ENCODE measurements at places on chromosomes 7 and 10.

- DNase-seq = no peak
Observed at GRCh38 chr7:15199482-15199881, 296.9 kb upstream of the DGKB start.

GRCh38 chr7:70676243-70676642 lies 455.7 kb upstream of the GALNT17 start:
- no peak for DNase-seq

DNA sequence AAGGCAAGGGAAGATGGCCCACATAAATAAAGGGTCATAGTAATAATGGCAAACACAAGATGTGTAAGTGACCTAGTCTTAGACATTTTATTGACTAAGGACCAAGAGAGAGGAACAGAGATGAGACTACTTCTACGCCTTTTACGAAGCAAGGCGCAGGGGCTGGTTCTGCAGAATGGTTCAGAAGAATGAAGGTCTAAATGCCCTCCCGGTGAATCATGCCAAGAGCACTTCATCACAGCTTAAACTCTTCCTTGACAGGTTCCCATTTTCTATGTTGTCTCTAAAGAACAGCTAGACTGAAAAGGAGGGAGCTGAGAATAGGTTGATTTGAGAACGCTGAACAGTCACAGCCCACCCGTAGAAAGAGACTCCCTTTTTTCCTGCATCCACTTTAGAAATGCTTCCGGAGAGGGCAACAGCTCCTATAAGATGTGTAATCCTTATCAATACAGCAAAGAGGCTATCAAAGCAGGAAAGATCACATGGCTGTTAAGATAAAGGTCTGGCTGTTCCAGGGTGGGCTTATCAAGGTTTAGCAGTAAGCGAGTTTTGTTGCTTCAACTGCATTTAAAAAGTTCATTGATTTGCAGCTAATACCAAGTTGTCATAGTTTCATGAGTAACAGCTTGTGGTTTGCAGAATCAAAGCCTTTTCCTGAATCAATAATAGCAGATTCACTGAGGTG lies 93.4 kb upstream of the AUTS2 start:
- DNase-seq = no peak

- no peak for DNase-seq
Observed at GRCh38 chr7:76185187-76185896, 16.4 kb upstream of the SRRM3 start.

- DNase-seq = no peak
Observed at GRCh38 chr10:85847085-85847484, 519.5 kb downstream of the GRID1 start.

GRCh38 chr10:23359692-23360380 lies 15.2 kb upstream of the C10orf67 start:
- DNase-seq = no peak

DNA sequence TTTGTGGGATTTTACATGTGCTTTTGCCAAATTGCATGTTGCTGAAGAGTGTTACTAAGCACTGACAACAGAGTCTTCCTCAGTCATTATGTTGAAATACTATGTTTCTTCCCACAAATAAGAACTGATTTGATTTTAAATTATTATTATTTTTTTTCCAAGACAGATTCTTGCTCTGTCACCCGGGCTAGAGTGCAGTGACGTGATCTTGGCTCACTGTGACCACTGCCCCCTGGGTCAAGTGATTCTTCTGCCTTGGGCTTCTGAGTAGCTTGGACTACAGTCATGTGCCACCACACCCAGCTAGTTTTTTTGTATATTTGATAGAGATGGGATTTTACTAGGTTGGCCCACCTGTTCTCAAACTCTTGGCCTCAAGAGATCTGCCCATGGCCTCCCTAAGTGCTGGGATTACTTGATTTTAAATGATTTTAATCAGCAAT lies 42.3 kb downstream of the MINPP1 start:
- no peak for DNase-seq

- no peak for DNase-seq
Observed at GRCh38 chr7:8906396-8907075, 473.1 kb downstream of the NXPH1 start.

DNA sequence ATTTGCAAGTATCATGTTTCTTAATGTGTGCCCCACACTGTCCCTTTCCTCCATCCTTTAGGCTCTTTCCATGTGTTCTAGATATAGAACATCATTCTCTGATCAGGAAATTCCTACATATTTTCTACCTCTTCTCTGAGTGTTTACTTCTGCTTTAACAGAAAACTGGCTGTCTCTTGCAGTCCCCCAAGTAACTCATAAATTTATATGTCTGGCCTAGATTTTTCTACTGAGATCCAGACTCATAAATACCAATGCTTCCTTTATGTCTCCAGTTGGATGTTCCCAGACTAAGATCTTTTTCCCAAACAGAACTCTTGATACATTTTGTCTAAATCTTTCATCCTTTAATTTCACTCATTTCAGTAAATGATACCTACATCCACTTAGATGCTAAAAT lies 181.8 kb downstream of the CDK14 start:
- no peak for DNase-seq

GRCh38 chr7:81659697-81660395 lies 110.0 kb downstream of the HGF start:
- DNase-seq = no peak

DNA sequence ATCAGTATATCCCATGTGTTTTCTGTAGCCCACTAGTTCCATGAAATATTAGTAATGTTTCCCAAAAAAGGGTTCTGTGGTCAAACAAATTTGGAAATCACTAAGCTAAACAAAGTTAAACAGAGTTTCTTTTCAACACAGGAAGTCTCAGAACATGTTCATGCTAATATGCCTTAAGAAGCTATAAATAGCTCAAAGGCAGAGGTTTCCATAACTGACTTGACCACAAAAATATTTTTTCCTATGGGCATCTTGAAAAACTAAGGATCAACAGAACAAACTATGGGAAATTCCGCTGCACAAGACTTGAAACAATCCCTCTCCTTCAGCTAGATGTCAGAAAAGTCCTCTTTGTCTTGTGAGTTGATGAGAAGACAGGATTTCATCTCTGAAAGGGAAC lies 59.7 kb downstream of the SEM1 start:
- DNase-seq = no peak

- DNase-seq = no peak
Observed at GRCh38 chr10:3408603-3409365, 236.2 kb upstream of the PITRM1 start.
